ENCODE measurements at places on chromosomes 6 and 20.

DNA sequence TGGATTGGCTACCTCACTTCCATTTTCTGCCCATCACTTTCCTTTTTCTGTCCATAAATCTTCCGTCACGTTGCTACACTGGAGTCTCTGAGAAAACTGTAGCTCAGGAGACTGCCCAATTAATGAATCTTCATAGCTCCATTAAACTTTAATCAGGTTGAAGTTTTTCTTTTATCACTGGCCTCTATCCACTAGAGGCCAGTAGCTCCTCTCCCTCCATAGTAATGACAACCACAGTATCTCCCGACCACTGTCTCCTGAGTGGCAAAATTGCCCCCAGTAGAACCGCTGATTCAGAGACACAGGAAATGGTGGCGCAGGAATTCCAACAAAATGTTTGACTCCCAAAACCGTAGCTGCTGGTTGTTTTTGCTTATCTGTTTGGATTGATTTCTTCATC lies 18.4 kb upstream of the DOK5 start:
- no peak for DNase-seq

DNA sequence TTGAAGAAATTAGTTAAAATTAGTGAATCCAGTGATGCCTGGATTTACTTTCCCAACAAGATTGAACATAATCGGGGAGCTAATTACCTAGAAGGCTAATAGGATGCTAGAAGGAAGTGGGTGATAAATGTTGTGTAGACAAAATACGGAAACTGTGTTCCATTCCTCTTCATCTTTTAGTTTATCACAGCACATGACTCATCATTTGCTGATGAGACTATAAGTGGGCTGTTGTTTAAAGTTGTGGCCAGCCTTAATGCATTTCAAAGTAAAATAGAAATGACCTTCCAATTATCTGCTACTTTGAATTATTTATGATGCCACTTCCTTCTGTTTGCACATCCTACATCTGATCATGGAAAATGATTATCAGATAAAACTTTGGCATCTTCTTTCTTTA lies 43.4 kb downstream of the OGFRL1 start:
- DNase-seq = no peak

GRCh38 chr6:144232176-144232831 lies 52.8 kb upstream of the UTRN start:
- no peak for DNase-seq

DNA sequence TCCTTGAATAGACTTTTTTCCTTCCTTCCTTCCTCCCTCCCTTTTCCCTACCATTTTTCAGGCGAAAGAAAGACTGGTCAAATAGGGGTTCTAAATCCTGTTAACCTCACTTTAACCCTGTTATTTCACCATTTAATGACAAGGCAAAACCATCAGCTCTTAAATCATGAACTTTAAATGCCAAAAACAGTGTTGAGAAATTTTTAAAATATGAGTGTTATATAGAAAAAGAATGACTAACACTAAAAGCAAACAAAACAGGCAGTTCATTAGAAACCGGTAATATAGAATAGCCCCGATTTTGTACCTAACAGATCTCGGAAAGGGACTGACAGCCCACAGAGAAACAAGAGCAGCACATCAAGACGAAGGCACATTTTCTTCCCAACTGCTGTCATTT lies 57.4 kb upstream of the CEP85L start:
- DNase-seq = no peak

DNA sequence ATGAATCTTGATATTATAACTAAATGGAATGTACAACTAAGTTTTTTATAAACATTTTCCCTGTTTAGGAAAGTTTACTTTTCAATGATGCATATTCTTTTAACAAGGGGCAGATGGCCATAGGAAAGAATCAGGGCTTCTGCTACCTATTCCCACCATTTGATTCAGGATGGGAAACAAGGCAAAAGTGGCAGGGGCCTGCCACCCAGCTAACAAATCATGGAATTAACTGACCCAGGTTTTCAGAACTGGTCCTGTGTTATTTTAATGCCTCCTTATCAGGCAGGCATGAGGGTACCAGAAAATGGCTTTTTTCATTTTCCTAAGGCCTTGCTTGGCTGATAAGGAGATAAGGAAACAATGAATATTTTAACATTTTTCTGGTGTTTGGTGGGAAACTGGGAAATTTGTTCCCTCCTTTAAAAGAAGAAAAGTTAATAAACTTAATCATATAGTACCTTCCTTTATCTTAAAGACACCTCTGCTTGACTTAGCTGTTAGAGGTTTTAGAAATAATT lies 6.7 kb downstream of the POU3F2 start:
- no peak for DNase-seq

DNA sequence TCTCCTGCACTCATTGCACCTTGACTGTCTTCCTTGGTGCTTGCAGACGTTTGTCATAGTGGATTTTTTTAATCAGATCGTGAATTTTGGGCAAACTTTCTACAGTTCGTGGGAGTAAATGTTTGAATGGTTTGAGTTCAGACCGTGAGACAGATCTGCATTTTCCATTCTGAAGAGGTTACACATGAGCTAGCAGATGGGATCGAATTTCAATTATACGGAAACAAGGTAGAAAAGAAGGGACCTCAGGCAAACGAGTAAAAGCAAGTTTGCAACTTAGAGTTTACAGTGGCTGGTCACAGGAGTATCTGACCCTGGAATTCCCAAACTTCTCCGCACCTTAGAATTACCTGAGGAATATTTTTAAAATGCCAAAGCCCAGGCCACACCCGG lies 17.2 kb upstream of the NCR2 start:
- no peak for DNase-seq

- DNase-seq = peak; percentile 47
These were observed 36.2 kb downstream of the HLA-F start for GRCh38 chr6:29759457-29759856.

DNA sequence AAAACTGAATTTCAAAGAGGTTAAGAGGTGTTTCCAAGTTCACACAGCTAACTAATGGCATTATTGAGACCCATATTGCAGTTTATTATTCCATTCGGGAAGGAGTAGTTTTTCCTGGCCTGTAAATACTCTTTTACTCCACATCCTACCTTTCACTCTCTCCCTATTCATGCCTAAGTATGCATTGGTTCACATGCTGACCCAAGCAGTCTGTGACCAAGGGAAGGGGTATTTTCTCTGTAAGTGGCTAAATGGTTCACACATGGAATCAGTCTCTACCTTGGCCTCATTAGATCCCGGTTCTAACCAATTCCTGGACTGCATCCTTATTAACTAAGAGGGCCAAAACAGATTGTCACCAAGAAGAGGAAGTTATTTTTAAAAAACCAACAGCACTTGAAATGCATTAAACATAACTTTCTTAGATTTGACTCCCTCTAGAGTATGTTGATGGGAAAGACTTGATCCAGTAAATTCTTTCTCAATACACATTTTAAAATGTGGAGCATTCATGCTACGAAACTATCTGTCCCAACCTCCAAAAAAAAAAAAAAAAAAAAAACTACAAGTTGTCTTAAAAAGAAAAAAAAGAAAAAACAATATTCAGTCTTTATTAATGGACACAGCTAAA lies 17.8 kb upstream of the RSPO3 start:
- no peak for DNase-seq

DNA sequence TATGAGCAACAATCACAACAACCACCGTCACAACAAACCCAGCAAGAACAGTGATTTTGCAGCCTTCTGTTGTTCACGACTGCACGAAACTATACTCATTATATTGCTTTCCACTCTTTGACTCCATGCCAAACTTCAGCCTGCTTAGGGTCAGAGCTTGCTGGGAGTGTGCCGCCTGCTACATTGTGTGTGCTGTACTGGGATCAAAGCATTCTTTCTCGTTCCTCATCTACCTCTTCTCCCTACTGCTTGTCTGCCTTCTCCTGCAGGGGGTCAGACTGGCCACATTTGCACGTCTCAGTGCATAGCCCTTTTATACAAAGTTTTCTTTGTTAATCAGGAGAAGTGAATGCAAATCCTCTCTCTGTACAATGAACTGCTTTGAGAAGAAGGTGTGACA lies 401.6 kb upstream of the CITED2 start:
- no peak for DNase-seq

- DNase-seq = no peak
These were observed 15.6 kb downstream of the SRPK1 start for GRCh38 chr6:35905141-35905785.

DNA sequence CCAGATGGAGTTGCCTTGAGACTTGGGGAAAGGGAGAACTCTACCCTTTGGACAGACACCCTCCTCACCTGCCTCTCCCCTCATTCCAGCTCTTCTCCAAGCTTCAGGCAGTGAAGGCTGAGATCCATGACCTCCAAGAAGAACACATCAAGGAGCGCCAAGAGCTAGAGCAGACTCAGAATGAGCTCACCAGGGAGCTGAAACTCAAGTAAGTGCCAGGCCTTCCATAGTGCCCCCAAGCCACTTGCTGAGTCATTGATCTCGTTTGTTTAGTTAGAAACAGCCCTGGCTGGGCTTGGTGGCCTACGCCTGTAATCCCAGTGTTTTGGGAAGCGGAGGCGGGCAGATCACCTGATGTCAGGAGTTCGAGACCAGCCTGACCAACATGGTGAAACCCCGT lies 39.2 kb downstream of the KIF3B start:
- DNase-seq = no peak

DNA sequence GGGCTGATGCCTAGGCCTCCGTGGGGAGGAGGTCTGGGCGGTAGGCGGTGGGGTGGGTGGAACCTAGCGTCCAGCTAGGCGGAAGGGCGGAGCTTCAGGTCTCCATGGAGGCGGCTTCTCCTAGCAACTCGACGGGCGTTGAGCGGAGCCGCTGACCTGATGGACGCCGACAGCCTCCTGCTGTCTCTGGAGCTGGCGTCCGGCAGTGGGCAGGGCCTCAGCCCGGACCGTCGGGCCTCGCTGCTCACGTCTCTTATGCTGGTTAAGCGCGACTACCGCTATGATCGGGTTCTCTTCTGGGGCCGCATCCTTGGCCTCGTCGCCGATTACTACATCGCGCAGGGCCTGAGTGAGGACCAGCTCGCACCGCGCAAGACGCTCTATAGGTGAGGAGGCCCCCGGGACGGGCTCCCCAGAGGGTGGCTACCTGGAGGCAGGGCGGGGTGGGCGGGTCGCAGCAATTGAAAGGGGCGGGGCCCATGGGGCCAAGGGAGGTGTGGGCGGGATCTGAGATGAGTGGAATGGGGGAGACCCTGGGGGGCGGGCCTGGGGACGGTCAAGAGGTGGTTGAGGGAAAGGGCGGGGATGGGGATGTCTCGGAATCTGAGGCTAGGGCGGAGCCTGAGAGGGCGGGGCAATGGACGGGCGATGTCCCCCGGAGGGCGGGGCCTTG lies at the start of gene RSPH9:
Gene RSPH9 (plus strand): TSS at position 97 of the 673 bp plus-strand sequence. CDS start 63 bp downstream, at position 160.
- DNase-seq = no peak

GRCh38 chr20:49797344-49797615 lies 15.3 kb upstream of the SLC9A8 start:
- no peak for DNase-seq

DNA sequence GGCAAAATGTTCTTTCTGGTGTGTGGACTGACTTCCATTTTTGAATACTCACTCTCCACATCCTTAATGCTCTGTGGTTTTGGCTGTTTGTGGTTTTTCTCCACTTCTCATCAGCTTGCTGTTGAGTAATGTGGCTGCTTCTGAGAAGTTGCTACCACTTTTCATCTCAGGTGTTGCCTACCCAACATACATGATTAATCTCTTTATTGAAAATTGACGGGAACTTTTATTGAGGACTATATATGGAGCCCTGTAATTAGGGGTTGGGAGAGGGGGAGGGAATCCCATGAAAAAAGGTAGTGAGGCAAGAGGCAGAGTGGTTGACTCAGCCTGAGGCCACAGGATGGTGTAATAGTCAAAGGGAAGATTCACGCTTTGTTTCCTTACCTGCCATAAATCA lies 17.6 kb downstream of the IL22RA2 start:
- DNase-seq = no peak

DNA sequence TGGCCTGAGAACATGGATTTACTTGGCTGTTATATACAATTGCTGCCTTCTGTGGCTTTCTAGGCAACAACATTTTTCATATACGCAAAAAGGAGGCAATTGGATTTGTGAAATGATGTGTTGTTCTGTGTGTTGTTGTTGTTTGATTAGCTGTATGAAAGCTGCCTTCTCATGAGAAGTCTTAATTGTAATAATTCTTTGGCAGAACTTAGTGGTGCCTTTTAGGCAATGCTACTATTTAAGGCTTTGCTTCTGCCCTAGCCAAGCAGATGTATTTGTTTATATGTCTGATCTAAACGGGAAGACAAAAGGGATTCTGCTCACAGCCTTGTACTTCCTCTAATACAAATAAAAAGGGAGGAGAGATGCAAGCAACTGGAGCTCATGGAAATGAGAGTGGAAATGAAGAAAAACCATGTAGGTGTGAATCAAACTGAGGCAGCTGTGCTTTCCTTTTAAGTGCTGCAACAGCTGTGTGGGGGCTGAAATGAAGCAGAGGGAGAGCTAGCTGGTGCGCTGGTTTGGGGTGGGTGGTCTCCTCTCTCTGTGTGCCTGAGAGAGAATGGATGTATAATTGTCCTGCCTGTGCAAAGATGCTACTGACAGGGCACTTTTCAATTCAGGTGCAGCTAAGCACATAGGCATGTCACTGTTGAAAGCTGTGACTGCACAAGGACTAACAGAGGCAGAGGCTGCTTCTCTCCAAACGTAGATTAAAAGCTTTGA lies 386.9 kb upstream of the MAN1A1 start:
- no peak for DNase-seq

DNA sequence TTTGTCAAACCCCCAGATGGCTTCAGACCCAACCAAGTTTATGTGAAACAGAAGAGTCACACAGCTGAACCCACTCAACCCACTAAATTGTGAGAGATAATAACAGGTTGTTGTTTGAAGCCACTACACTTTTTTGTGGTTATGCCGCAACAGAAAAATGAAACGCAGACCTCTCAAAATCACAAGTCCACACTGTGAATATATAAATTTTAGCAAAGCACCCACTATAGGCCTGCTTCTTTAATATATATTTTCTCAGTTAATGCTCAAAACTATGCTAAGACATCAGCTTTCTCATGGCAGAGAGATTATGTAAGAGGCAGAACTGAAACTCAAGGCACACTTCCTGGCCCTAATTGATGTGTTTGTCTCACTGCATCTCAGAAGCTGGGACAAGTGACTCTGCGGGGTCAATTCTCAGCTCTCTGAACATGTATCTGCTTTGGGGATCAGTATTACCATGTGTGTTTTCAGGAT lies 27.7 kb downstream of the MAP3K5 start:
- DNase-seq = no peak

GRCh38 chr20:10715035-10715434 lies 41.2 kb upstream of the JAG1 start:
- DNase-seq = no peak

GRCh38 chr20:9981829-9982228 lies 53.0 kb upstream of the ANKEF1 start:
- DNase-seq = no peak
